NCI-H1694 treated with DMSO at 0.1 percent for 48 hours (cell line): ENCODE measurements at places on chromosomes 6 and 20.

DNA sequence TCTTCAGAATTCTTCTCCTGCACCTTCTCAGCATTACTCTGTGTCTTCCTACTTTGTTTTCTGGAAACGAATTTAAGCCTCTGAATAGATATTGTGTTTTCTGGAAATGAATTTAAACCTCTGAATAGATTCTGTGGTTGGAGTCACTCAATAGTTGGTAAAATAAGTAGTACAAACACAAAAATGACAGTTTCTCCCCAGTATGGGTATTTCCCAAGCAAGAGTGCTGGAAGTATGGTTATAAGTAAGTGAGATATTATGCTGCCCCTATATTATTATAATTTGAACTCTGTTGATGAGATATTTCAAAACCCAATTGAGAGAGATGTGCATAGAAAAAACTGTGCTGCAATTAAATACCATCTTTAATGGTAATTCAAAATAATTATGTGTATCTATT is 94.9 kb downstream of the TINAG start:
- no peak for DNase-seq

DNA sequence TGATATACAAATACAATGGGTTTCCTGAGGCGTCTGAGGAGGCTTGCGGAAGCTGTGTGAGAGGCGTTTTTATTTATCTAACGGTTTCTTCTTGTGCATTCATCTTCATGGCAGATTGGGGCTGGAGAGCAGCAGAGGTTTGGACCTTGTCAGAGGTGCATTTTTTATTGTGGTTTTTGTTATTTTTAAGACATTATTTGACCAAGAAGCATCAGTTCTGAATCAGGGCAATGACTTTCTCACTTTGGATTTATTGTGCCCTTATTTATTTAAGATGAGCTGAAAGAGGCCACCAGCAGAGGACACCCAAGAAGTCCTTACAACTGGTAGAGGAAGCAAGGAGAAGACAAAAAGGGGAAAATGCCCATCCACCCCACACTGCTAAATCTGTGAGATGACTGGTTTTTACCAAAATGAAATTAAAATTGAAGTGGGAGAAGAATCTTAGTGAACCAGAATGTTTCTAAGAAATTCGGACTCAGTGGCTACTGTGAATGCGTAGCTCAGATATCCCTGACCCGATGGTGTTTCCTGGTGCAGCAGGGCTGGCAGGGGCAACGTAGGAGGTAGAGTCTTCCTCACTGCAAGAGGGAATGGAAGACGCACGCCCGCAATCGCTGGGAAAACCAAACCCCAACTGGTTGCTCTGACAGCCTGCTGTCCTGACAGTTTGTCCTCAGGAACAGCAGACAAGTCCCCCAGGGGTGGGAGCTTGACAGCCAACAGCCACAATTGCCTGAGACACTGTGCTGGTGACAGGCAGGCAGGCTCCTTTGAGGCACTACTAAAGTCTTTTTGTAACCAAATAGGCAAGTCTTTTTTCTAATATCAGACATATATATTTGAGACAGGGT is 14.2 kb downstream of the PRR18 start:
- no peak for DNase-seq

DNA sequence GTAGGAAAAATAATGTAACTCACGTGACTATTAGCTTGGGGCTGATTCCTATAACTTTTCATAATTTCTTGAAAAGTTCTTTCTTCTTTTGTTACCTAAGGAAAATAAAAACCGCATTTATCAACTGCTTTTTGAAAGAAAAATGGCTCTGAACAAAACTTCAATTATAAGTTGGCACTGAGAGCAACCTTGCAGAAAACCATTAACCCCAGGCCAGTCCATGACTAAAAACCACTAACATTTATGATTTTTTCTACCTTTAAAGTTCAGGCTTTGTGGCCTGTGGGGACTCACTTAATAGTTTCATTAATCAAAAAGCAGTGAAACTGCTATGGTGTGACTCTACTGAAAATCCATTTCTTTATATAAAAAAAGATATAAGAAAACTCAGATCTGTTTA is 69.1 kb upstream of the SAMHD1 start:
- no peak for DNase-seq

GRCh38 chr20:680638-681187 is 5.1 kb upstream of the SCRT2 start:
- no peak for DNase-seq

DNA sequence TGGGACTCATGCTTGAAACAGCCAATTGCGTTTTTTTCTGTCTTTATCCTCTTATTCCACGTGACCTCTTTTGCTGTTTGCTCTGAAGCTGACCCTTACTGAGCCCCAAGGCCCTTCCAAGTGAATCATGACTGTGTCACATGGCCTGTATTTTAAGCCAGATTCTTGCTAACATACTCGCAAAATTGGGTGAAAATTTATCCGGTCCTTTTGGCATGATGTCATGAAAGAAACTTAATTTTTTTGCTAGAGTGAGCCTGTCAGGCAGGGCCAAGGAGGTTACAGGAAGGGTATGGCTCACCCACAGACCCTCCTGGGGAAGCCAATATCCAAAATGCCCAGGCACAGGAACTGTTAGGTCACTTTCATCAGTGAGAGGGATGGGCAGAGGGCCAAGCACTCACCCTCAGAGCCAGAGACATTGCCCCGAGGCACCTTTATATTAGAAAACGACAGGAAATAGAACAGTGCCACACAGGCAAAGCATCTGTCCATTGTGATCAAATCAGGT is 296.7 kb downstream of the CDH26 start:
- no peak for DNase-seq

DNA sequence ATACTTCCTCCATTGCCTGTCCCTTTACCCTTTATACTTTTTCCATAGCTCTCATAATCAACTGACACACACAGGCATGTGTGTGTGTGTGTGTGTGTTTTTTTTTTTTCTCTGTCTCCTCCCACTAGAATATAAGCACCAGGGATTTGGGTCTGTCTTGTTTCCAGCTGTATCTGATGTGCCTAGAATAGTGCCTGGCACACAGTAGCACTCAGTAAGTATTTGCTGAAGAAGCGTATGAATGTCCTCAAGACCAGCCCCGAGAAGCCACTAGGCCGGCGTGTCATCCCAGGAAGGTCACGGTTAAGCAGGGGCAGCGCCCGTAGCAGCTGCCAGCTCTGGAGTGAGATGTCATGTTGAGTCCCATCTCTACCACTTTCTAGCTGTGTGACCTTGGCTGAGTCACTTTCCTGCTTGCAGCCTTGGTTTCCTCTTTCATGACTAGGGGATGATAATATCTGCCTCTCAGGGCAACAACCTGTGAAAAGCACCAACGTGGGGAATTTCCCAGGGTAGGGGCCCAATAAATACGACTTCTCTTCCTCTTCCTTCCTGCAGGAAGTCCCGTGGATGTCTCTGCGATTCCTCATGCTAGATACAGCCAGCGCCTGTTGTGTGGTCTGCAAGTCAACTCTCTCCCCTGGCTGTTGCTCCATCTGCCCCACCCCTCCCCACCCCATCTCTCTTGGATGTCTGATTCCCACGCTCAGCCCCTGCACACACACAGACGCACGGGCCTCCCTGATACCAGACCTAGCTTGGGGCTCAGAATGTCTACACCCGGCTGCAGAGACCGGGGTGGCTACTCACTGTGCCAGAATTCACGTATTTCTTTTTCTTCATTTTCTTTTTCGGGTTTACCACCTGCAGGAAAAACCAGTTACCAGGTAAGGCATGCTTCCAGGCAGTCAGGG is 58.1 kb downstream of the RAB44 start:
- DNase-seq = no peak

GRCh38 chr6:133460101-133460500 is 218.9 kb downstream of the EYA4 start:
- no peak for DNase-seq
